Osteocyte (in vitro differentiated cells): ENCODE measurements at places on chromosomes 7 and 10. TPM values are rescaled to one million over a fixed set of nuclear protein-coding genes. Genes with fewer than 3 reads are reported as not detected.

- DNase-seq: no peak
- no peak overlapping the region for H3K4me3 ChIP-seq
- no peaks in the 10 kb centered on the region for H3K36me3 ChIP-seq
- H3K27ac ChIP-seq: no peak overlapping the region
- no peaks in the 10 kb centered on the region for H3K4me1 ChIP-seq
These were observed 99.1 kb upstream of the CACNA2D1 start for GRCh38 chr7:82542665-82543064.

DNA sequence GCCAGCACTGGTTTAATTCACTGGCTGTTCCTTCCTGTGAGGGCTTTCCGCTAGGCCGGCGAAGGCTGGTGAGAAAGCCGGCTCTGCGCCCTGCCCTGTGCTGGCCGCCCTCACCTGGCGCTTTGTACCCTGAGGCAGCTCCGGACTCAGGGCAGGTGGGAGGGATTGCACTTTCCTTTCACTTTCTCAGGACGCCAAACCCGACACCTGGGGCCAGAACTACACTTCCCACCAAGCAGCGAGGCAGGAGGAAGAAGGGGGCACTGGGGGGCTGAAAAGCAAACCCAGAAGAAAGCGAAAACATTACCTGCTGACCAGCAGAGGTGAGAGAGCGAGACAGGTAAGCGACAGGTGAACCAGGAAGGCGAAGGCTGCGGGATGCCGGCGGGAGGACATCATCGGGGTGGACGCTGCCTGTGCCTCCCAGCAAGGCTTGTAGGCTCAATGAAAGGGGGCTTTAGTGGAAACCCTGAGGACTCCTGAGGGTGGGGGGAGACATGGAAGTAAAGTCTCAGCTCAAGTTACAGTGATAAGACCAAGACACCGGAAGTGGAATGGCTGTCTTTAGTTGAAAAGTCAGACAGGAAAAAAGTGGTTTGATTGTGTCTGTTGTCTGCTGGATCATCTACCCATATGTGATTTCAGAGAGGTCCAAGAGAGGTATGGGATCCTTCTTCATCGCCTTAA lies at the start of gene RAB19:
Gene RAB19 (plus strand): TSS at position 181 of the 687 bp plus-strand sequence. CDS start 3,589 bp downstream, outside the sequence.
- no peak within 1 kb of the TSS for H3K27ac ChIP-seq
- peaks cover 19% of the 10 kb centered on the region for H3K4me1 ChIP-seq
- peaks cover 19% of the 10 kb centered on the region for H3K27me3 ChIP-seq

GRCh38 chr7:99644431-99644830 lies 27.7 kb downstream of the ZSCAN25 start:
- H3K27me3 ChIP-seq: no peaks in the 10 kb centered on the region
- DNase-seq: no peak
- no peak overlapping the region for H3K27ac ChIP-seq

GRCh38 chr10:102069071-102069470 lies 3.9 kb downstream of the HPS6 start:
- DNase-seq: no peak
- peaks cover 22% of the 10 kb centered on the region for H3K4me1 ChIP-seq
- H3K27ac ChIP-seq: peak overlapping the region; percentile 27
- no peaks in the 10 kb centered on the region for H3K27me3 ChIP-seq
- H3K4me3 ChIP-seq: no peak overlapping the region
- no peaks in the 10 kb centered on the region for H3K36me3 ChIP-seq

DNA sequence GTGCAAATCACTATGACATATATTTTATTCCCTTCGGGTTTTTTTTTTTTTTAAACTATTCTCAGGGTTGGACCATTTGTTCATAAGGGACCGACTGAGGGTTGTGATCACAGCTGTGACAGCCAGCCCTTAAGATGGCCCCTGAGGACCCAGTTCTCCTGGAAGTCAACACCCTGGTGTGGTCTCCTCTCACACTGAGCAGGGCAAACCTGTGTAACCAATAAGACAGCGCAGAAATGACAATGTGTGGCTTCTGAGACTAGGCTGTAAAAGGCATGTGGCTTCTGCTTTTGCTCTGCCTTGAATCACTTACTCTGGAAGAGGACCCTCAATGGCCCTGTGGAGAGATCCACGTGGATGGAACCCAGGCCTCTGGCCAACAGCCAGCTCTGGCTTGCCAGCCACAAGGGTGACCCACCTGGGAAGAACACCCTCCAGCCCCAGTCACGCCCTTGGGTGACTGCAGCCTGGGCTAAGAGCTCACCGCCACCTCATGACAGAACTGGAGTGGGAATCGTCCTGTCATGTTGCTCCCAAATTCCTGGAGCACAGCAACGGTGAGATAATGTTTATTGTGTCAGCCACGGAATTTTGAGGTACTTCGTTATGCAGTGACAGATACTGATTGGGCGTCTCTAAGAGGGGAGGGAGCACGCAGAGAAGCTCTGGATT lies 127.1 kb downstream of the CLEC2L start:
- peaks cover 70% of the 10 kb centered on the region for H3K4me1 ChIP-seq
- DNase-seq: no peak
- peaks cover 2% of the 10 kb centered on the region for H3K36me3 ChIP-seq
- H3K4me3 ChIP-seq: no peak overlapping the region

GRCh38 chr7:137017221-137017620 lies 148.8 kb downstream of the CHRM2 start:
- H3K27me3 ChIP-seq: no peaks in the 10 kb centered on the region
- no peak overlapping the region for H3K4me3 ChIP-seq
- no peak overlapping the region for H3K27ac ChIP-seq
- H3K36me3 ChIP-seq: peaks cover 16% of the 10 kb centered on the region
- no peak for DNase-seq

GRCh38 chr10:10792681-10793080 lies 225.0 kb upstream of the CELF2 start:
- H3K4me3 ChIP-seq: peak overlapping the region; percentile 55
- no peak for DNase-seq
- peak overlapping the region; percentile 92 for H3K27ac ChIP-seq

DNA sequence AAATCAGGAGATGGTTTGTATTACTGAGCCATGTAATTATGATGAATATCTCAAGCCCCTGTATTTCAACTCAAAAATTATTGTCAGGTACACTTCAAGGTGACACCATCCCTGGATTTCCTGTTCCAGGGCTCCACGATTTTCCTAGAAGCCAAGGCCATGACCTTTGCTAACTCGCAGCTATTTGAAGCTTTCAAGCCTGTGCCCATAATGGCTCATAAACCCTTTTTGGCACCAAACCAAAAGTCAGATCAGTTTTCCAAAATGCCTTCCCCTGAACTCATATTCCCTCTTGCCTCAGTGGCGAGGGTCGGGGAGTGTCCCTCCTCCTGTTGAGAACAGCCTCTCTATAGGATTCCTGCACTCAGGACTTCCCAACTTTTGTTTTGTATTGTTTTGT lies 70.8 kb downstream of the HIP1 start:
- H3K27me3 ChIP-seq: no peaks in the 10 kb centered on the region
- H3K4me1 ChIP-seq: peaks cover 20% of the 10 kb centered on the region
- H3K27ac ChIP-seq: no peak overlapping the region
- H3K36me3 ChIP-seq: no peaks in the 10 kb centered on the region

DNA sequence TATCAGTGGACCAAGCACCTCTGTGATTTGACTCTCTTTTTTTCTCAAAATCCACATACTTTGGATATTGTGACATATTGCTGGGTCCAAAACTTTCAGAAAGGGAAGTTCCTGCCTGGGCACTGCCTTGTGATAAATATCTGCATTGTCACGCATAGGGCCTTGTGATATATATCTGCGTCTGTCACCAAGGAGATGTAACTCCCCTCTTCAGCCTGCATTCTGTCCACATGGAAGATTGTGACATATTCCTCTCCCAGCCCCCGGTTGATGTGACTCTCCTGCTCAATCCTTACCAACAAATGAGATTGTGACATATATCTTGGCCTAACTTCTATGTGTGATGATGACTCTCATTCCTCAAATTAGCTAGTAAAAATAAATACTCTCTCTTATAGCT lies 25.4 kb upstream of the ZNF107 start:
- no peak for DNase-seq
- H3K27me3 ChIP-seq: no peaks in the 10 kb centered on the region
- H3K36me3 ChIP-seq: no peaks in the 10 kb centered on the region
- H3K4me1 ChIP-seq: no peaks in the 10 kb centered on the region
- H3K27ac ChIP-seq: no peak overlapping the region

DNA sequence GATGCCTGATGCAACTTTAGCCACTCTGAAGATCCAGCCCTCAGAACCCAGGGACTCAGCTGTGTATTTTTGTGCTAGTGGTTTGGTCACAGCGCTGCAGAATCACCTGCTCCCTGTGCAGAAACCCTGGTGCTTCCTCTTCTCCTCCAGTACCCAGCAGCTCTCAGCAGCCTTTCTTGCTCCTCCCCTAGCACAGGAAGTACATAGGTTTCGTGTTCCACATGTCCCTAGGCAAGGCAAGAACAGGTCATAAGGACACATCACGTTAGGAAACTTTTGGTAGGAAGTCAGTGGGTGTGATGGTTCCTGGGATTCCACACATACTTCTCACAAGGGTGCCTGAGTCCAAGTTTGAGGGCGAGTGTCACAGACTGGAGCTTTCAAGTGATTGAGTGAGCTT lies 167.9 kb upstream of the PRSS1 start:
- DNase-seq: no peak
- no peak overlapping the region for H3K27ac ChIP-seq
- no peaks in the 10 kb centered on the region for H3K36me3 ChIP-seq
- H3K4me1 ChIP-seq: peaks cover 32% of the 10 kb centered on the region

GDF2 gene
- not detected in 2 replicates for total RNA-seq

DNA sequence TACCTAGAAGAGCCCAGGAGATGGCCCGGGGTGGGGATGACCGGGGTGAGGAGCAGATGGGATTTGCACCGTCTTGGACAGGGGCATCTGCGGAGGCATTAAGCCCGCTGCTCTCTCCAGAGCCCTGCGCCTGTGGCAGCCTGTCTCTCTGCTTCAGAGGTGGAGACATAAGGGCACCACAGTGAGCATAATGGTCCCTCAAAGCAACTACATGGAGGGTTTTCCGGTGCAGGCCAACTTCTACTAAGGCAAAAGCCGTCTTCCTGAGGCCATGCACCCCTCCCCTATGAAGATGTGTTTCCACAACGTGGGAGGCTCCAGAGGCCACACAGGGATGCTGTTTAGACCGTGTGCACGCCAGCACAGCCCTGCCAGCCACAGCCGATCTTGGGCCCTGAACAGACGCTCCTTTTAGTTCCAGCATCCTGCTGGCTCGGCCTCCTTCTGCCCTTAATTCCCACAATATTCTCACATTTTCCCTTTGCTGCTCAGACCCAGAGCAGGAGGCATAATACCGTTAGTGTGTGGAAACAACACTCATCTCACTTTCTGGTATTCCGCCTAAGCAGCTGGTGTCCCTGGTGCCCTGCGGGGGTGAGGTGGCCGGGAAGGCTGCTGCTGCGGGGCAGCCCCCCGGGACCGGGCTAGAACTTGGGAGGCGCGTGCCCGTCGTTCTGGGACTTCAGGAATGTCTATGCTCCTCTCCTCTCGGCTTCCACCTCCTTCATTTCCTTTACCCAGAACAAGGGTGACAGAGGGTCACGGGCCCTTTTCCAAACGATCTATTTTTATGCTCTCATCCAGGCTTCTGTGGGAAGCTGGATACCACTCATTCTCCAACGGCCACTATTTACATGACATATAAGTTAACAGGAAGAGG lies 266.9 kb downstream of the TNS3 start:
- no peak for DNase-seq
- peaks cover 35% of the 10 kb centered on the region for H3K36me3 ChIP-seq
- no peaks in the 10 kb centered on the region for H3K27me3 ChIP-seq
- H3K27ac ChIP-seq: peak overlapping the region; percentile 95
- H3K4me1 ChIP-seq: peaks cover 60% of the 10 kb centered on the region

DNA sequence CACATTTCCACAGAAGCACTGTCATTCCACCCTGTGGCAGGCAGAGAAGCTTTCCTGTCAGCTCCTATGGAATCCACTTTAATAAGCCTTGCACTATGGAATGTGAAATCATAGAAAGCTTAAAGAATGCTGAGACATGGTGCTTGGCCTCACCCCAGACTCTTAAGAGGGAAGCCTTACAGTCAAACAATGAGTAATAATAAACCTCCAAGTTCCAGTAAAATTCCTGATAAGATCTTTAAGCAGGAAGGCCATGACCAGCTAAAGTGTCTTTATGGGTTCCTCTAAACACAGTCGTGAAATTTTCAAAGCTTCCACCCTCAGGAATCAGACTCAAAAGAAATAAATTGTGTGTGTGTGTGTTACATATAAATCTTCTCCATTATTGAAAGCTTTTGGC lies 11.9 kb upstream of the TEX36 start:
- H3K36me3 ChIP-seq: no peaks in the 10 kb centered on the region
- H3K4me1 ChIP-seq: no peaks in the 10 kb centered on the region
- no peak overlapping the region for H3K27ac ChIP-seq
- DNase-seq: no peak

- H3K27me3 ChIP-seq: peaks cover 2% of the 10 kb centered on the region
- no peak for DNase-seq
- no peaks in the 10 kb centered on the region for H3K36me3 ChIP-seq
- no peak overlapping the region for H3K27ac ChIP-seq
- H3K4me3 ChIP-seq: no peak overlapping the region
- H3K4me1 ChIP-seq: no peaks in the 10 kb centered on the region
These were observed 182.7 kb upstream of the PLXNA4 start for GRCh38 chr7:132758986-132759385.

CNTNAP2 gene
- 0.76 and 1.4 TPM in 2 replicates for total RNA-seq

DNA sequence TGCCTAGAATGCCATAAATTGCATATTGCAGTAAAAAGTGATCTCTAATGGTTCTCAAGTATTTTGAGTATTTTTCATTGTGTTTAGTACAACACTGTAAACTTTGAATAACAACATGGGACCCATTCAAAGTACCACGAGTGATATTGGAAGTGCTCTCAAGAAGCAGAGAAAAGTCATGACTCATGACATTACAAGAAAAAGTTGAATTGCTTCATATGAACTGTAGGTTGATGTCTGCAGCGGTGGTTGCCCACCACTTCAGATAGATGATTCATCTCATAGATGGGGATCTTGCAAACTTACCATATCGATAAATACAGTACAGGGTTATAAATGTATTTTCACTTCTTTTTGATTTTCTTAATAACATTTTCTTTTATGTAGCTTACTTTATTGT lies 33.9 kb downstream of the ENTPD1 start:
- H3K4me3 ChIP-seq: no peak overlapping the region
- peaks cover 40% of the 10 kb centered on the region for H3K4me1 ChIP-seq
- no peaks in the 10 kb centered on the region for H3K27me3 ChIP-seq
- DNase-seq: no peak

- DNase-seq: no peak
- peaks cover 8% of the 10 kb centered on the region for H3K36me3 ChIP-seq
- no peak overlapping the region for H3K27ac ChIP-seq
- H3K4me3 ChIP-seq: no peak overlapping the region
- H3K4me1 ChIP-seq: peaks cover 2% of the 10 kb centered on the region
These were observed 23.5 kb upstream of the GPR146 start for GRCh38 chr7:1020849-1021251.
